Renal cortical epithelial cell (primary cell): ENCODE measurements at places on chromosomes 3 and 15.

- no peak for DNase-seq
Measured at GRCh38 chr15:88174571-88174970, 82.0 kb downstream of the NTRK3 start.

- DNase-seq, result no peak
Measured at GRCh38 chr3:54573858-54574257, 354.0 kb downstream of the LRTM1 start.

GRCh38 chr3:42638339-42638842, 15.1 kb upstream of the ZBTB47 start:
- no peak for DNase-seq

- DNase-seq, result no peak
Measured at GRCh38 chr3:178147001-178147400, 389.2 kb upstream of the KCNMB2 start.

- DNase-seq, result peak; percentile 56
Measured at GRCh38 chr15:95284933-95285421, 1045.5 kb upstream of the NR2F2 start.

GRCh38 chr3:195194559-195195206, 76.3 kb downstream of the XXYLT1 start:
- no peak for DNase-seq

- DNase-seq, result peak; percentile 73
Measured at GRCh38 chr3:112038863-112039262, 4.3 kb downstream of the TMPRSS7 start.
